ENCODE measurements at places on chromosomes 2 and 18.

DNA sequence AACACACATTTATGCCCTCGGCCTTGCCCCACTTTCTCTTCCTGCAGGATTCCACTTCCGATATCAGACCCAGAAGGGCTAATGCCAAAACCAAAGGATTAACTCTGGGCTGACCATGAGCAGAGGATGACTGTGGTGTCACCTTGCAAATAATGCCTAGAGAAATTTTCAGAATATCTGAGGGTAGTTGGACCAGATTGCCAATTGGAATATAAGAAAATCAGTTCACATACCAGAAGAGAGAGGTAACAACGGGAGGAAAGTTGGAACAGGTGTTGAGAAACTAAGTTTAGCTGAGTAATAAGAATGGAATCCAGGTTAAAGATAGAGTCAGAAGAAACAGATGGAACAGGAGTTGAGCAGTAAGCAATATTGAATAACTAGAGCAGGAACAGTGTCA is 232.7 kb upstream of the UBE2E3 start:
- DNase-seq, result no peak

- peak; percentile 0 for DNase-seq
These were observed 8.3 kb downstream of the FN1 start for GRCh38 chr2:215427585-215427984.

- DNase-seq, result no peak
These were observed 26.3 kb downstream of the CTLA4 start for GRCh38 chr2:203893840-203894239.

- DNase-seq, result peak; percentile 10
These were observed 21.0 kb upstream of the SEMA4C start for GRCh38 chr2:96890726-96891385.

GRCh38 chr2:146949400-146949799 is 895.4 kb upstream of the ACVR2A start:
- no peak for DNase-seq

GRCh38 chr2:54763636-54764291 is 40.3 kb downstream of the EML6 start:
- DNase-seq, result no peak

GRCh38 chr18:13617826-13618515 is 108.4 kb downstream of the FAM210A start:
- DNase-seq, result no peak

GRCh38 chr2:65377556-65378192 is 54.7 kb downstream of the SPRED2 start:
- DNase-seq, result peak; percentile 96

GRCh38 chr2:70336552-70336951 is 34.7 kb upstream of the FAM136A start:
- DNase-seq, result no peak

DNA sequence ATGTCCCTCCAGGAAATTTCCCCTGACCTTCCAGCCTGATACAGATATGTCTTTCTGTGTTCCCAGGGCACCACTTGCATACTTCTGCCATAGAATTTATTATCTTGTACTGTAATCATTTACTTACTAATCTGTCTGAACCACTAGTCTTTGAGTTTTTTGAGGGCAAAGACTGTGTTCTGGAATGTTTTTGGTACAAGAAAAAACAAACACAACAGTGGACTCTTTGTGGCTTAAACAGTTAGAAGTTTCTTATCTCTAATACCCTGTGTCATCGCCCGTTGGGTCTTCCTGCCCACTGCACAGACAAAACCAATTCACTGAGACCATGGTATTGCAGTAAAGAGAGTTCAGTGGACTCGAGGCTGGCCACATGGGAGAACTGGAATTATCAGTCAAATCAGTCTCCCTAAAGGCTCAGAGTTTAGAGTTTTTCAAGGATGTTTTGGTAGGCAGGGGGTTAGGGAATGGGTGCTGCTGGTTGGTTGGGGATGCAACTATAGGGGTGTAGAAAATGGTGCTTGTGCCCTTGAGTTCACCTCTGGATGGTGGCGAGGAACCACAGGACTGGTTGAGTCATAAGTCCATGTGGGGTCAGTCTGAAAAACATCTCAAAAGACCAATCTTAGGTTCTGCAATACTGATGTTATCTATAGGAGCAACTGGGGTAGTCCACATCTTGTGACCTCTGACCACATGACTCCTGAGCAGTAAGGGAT is 20.3 kb downstream of the RALB start:
- peak; percentile 43 for DNase-seq

- peak; percentile 19 for DNase-seq
These were observed 131.2 kb upstream of the SOX11 start for GRCh38 chr2:5561006-5561405.

GRCh38 chr18:50836521-50836957 is 16.7 kb upstream of the MRO start:
- peak; percentile 38 for DNase-seq

DNA sequence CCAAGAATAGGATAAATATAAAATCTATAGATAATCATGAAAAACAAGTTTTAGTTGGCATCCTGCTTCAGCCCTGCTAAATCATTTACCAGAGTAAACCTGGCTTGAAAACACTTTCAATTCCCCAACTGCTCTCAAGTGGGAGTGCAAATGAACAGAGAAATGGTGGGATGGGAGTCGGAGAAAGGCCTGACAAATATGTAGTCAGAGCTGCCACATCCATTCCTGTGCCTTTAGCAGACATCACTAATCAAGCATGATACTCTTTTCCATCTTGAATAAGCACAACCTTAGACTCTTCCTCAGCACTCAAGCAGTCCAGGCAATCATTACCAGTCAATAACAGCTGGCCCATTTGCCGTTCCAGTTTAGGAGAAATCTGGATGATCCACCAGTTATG is 101.3 kb downstream of the ANKRD44 start:
- no peak for DNase-seq

DNA sequence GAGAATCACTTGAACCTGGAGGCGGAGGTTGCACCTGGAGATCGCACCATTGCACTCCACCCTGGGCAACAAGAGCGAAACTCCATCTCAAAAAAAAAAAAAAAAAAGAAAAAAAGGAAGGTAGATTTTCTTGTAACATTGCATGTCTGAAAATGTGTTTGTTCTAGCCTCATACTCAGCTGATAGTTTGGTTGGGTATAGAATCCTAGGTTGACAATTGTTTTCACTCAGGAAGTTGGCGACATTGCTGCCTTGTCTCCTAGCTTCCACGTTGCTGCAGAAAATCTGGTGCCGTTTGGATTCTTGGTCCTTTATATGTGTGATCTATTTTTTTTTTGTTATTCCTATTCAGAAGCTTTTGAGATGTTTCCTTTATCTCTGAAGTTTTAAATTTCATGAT is 4.7 kb downstream of the ING5 start:
- DNase-seq, result no peak

GRCh38 chr2:223181561-223181960 is 129.6 kb downstream of the KCNE4 start:
- DNase-seq, result no peak

GRCh38 chr2:28296243-28296642 is 96.4 kb upstream of the FOSL2 start:
- DNase-seq, result peak; percentile 83

DNA sequence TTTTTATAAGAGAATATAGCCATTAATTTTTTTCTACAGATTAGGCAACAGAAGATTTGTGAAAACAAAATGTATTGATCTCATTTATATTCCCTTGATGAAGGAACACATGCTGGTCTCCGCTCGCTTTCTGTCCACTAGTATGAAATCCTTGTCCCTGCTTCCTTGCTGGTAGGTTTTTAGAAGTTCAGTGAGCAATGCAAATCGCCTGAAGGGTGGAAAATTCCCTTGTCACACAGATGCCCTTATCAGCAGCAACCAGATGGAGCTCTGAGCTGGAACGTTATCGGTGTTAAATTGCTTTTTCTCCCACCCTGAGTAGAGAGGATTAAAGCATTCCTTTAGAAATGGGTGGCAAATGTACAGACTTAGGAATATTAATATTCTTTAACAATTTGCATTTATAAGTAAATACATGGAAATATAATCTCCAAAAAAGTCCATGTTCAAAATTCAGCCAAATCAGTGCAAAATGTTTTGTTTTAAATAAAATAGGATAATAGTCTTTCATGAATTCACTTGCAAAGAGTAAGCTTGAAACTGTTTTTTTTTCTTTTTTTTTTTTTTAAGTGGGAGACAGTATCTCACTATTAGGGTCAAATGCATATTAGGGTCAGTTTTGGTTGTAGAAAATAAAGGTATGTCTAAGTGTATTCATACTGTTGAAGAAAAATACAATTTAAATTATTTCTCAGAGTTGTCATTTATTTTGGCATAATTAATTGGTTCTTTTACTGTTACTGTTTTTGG is 164.0 kb upstream of the MYO3B start:
- DNase-seq, result no peak

DNA sequence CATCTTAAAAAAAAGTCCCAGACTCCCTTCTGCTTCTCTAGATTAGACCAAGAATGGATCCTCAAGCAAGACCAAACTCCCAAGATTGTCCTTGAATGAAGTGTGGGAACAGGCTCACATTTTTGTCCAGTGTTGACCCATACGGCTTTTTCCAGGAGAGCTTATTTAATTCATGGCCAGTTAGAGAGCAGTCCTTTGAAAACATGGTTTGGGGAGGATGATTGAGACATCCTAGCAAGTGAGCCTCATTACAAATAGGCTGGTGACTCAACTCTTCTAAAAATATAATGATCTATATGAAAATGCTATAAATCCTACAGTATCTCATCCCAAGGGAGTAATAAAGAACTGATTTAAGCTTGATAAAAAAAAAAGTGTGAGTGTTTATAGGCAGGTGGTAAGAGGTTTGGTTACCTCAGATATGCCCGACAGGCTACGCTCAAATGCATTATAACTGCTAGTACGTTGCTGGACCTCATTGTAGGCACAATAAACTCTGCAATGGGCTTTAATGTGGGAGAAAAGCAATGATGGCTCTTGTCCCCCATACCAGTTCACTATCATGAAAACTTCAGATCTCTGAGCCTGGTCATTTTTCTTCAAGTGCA is 17.0 kb downstream of the ANKRD29 start:
- DNase-seq, result no peak

DNA sequence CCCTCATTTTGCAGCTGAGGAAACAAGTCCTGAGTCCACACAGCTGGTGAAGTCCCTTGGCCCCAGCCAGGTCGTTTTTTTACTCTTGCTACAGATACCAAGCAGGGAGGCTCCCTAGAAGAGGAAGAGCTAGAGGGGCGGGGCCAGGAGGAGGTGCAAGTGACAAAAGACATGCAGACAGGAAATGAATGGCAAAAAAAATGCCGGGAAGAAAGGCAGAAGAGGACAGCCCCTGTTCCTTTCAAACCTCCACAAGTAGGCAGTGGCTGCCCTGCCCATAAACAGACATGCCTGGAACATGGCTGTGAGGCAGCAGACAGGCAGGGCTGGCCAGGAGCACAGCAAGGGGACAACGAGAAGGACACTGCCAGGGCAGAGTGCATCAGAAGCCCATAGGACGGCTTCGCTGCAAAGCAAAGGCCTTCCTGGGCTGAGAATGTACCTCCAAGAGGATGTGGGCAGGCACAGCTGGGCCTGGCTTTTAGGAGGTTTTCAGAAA is 108.7 kb downstream of the ZBTB7C start:
- peak; percentile 30 for DNase-seq

DNA sequence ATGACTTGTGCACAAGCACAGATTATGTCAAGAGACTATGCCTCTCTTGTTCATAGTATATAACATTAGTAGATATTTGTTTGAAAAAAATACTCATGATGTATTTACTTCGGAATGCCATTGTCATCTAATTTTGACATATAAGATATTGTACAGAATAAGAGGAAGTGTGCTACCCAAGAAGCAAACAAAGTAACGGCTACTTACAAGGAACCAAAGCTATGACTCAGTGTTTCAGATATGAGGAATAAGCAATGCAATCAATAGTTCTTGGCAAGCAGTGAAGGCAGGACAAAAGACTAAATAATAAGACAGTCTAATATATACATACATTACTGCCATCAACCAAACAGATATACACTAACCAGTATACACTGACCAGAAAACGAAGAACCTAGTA is 256.3 kb downstream of the CCDC178 start:
- no peak for DNase-seq

DNA sequence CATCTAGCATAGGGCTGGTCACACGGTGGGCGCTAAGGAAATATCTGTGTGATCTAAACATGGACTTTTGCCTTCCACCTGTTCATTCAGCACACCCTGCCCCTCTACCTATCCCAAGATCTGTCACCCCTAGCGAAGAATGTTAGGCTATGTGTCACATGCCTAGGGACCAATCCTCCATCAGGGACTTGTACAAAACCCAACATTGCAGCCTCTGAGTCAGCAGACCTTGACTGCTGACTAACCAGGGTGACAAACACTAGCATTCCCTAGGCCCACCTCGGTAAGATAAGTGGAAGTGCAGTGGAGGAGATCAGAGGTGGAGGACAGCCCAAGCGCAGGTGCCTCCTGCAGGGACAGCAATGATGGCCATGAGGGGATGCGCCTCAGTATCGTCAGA is 99.2 kb downstream of the SOX11 start:
- no peak for DNase-seq

DNA sequence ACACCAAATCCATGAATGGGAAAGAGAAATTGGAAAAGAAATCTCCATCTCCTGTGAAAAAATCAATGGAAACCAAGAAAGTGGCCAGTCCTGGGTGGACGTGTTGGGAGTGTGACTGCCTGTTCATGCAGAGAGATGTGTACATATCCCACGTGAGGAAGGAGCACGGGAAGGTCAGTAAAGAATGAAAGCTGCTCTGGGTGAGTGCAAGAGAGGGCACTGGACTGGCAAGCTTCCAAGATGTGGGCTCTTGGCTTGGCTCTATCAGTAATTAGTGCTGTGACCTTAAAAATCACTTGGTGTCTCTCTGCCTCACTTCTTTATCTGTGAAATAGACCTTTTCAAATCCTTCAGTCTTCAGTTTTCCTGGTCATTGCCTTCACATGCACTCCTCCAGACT is 89.0 kb downstream of the ZNF532 start:
- no peak for DNase-seq

- DNase-seq, result peak; percentile 80
These were observed 97.6 kb upstream of the SEC11C start for GRCh38 chr18:59041819-59042815.

DNA sequence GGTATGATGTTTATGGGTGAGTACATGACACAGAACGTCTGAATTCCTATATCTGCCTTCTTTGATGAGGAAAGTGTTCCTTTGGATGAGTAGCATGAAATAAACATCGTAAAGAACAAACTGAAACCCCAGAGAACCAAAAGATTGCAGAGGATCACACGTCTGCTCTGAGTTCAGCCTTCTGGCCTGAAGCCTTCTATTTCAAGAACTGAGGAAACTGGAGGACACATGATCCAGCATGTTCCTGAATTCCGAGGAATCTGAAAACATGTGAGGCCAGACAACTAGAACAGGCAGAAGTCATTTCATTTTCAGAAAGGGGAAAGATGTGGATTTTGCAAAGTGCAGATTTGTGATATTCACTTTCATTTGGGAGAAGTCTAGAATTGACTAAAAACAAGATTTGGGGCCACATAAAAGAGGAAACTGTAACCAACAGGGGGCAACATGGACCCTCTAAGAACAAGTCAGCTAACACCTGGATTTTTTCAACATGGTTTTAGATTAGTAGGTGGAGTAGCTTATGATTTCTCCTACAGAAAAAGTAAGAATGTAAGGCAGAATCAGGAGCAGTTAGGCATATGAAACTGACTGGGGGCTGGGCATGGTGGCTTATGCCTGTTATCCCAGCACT is 8.3 kb downstream of the SULT6B1 start:
- DNase-seq, result peak; percentile 39
